Lung (tissue), 17 donors: ENCODE measurements at places on chromosomes 11 and 22. TPM values are rescaled to one million over a fixed set of nuclear protein-coding genes. Genes with fewer than 3 reads are reported as not detected.

DNA sequence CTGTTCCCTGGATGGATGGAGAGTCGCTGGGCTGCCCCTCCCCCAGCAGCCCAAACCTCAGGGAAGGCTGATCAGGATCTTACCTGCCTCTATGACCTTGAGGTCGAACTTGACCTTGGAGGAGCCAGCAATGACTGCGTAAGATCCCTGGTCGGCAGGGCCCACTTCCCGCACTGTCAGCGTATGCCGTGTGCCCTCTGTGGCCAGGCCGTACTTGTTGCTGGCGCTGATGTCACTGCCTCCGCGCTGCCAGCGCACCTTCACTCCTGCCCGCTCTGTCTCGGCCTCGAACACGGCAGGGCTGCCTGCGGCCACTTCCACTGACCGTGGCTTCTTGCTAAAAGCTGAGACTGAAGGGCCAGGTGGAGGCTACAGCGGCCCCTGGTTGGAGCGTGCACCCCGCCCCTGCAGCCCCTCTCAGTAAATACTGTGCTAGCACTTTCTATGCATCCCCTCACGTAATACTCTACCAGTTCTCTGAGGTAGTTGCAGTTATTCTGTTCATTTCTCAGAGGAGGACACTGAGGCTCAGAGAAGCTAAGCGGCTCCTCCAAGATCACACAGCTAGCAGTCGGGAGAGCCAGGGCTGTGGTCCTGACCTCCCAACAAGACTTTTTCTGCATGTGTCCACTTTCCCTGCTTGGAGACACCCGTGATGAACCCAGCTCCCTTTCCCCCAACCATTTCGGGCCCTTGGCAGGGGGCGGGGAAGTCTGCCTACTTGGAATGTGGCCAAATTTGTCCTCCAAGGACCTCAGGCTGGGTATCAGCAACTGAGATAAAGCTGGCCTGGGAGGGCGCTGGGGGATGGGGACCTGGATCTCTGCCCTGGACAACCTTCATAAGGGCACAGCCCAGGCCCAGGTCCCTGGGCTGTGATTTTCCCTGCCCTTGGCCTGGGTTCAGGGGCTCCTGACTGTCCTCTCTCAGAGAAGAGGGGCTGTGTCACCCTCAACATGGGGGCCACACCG, 1.1 kb downstream of the MYBPC3 start:
- H3K4me1 ChIP-seq: peaks cover 3% of the 10 kb centered on the region
- no peak for DNase-seq
- H3K27me3 ChIP-seq: no peaks in the 10 kb centered on the region
- H3K4me3 ChIP-seq: no peak overlapping the region

GRCh38 chr22:47367107-47367690, 604.7 kb downstream of the TBC1D22A start:
- H3K36me3 ChIP-seq: no peaks in the 10 kb centered on the region
- H3K4me1 ChIP-seq: no peaks in the 10 kb centered on the region
- no peak overlapping the region for H3K4me3 ChIP-seq

- no peak overlapping the region for H3K4me3 ChIP-seq
- no peak overlapping the region for H3K27ac ChIP-seq
- H3K36me3 ChIP-seq: no peaks in the 10 kb centered on the region
Measured at GRCh38 chr11:26651916-26652315, 69.9 kb downstream of the SLC5A12 start.

Gene SCGB2A2
- not detected for total RNA-seq

Gene OR8D1
- not detected for total RNA-seq

Gene OR5A1
- not detected for total RNA-seq
